HepG2 (cell line): ENCODE measurements at places on chromosomes 6 and 20.

GRCh38 chr6:49782293-49782692 is 4.8 kb downstream of the PGK2 start:
- no peak overlapping the region for H3K4me3 ChIP-seq
- DNase-seq, result no peak
- no peaks in the 10 kb centered on the region for H3K36me3 ChIP-seq
- no peaks in the 10 kb centered on the region for H3K27me3 ChIP-seq
- no peaks in the 10 kb centered on the region for H3K4me1 ChIP-seq
- no peak overlapping the region for H3K27ac ChIP-seq

DNA sequence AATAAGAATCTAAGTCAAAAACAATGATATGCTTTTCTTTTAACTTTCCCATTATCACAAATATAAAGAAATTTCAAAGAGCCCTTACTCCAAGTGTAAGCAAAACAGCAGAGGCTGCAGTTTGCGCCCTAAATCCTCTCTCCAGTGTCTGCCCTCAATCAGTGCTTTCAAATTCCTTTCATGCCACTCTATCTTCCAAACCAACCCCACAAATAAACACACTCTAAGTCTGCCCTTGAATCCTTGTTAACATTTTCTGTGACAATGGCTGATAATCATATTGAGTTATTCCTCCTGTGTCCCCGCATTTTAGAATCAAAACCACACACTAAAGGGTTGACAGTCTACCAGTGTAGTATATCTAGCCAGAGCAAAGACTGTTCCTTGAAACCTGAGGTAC is 317.9 kb upstream of the MARCKS start:
- H3K4me1 ChIP-seq, result no peaks in the 10 kb centered on the region
- H3K36me3 ChIP-seq, result no peaks in the 10 kb centered on the region
- no peak overlapping the region for H3K4me3 ChIP-seq
- no peak overlapping the region for H3K27ac ChIP-seq
- no peaks in the 10 kb centered on the region for H3K27me3 ChIP-seq
- no peak for DNase-seq

DNA sequence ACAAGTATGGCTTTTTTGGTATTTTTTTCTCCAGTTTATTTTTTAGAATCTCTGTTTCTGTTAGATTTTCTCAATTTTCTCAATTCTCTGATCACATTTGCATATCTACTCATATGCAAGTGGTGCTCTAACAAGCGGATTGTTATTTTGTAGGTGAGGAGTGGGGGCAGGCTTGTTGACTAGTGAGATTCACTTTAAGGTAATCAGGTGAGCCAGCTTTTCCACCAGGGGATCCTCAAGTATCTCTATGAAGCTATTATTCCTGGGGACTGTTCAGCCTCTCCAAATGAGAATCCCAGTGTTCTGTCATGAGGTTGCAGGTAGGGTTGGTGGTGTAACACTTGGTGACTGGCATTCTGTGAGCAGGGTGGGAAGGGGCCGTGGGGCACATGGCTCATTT is 274.3 kb upstream of the FERMT1 start:
- no peak for DNase-seq
- no peak overlapping the region for H3K4me3 ChIP-seq
- H3K36me3 ChIP-seq, result no peaks in the 10 kb centered on the region
- H3K27ac ChIP-seq, result no peak overlapping the region
- 0 out of 2 replicates have a peak, but pooled peaks cover 7% of the 10 kb centered on the region for H3K4me1 ChIP-seq

DNA sequence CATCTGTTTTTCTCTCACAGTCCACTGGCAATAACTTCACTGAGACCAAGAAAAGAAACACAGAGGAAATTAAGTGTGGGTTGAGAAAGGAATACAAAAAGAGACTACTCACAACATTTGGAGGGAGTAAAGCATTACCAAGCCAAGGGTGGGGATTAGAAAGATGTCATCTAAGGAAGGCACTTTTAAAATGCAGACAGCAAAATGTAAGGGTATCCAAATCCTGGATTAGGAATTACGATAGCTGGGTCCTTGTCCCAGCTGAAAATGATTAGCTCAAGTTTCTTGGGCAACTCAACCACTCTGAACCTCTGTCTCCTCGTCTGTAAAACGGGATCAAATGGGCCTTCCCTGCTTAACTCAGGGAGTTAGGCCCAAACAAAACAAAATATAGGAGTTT is 2.2 kb downstream of the LEMD2 start:
- DNase-seq, result no peak
- no peaks in the 10 kb centered on the region; the same call in 2 of the 3 replicates for H3K27me3 ChIP-seq
- peaks cover 9% of the 10 kb centered on the region for H3K36me3 ChIP-seq
- H3K27ac ChIP-seq, result no peak overlapping the region

DNA sequence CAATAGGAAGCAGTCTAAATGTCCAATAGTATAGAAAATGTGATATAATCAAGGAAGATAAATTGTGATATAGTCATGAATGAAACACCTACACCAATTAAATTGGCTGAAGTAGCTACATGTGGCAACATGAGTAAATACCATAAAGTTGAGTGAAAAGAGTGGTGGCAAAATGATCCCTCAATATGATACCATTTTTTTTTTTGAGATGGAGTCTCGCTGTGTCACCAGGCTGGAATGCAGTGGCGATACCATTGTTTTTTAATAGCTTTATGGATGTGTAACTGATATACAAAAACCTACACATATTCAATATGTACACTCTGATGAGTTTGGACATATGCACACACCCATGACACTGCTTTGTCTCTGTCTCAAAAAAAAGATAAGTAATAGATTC is 20.9 kb upstream of the ILRUN start:
- no peaks in the 10 kb centered on the region for H3K36me3 ChIP-seq
- no peak overlapping the region for H3K4me3 ChIP-seq
- H3K27ac ChIP-seq, result no peak overlapping the region
- DNase-seq, result no peak

DNA sequence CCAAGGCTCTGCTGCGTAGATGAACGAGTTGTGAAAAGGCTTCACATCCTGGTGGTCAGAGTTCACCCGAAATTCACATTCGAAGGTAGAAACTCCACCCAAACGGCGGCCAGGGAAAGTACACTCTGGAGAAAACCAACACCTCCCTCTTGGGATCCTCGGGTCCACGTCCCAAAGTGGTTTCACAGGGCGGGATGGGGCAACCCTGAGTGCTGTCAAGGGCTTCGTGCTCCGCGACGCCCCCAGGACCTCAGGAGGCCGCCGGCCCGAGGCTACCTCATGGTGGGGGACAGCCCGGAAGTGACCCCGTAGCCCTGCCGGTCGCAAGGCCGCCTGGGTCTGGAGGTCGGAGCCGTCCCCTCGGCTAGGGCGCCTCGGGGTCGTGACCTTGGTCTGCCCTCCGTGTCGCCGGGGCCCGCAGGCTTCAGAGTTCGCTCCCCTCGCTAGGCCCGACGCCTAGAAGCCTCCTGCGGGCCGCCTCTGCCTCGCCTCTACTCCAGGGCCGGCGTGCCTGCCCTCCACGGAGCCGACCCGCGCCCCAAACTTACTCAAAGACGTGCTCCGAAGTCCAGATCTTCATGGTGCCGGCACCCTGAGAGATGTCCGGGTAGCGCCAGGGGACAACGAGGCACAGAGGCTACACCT is at the start of gene PRELID3B:
Gene PRELID3B, minus strand, starts transcription at position 636 of the 645 bp plus-strand sequence. Its CDS starts 56 bp downstream, at position 580.
- peak within 1 kb of the TSS; percentile 46 for H3K27ac ChIP-seq
- H3K4me1 ChIP-seq, result peaks cover 18% of the 10 kb centered on the region
- peak within 1 kb of the TSS; percentile 61 for H3K4me3 ChIP-seq
- H3K27me3 ChIP-seq, result peaks cover 2% of the 10 kb centered on the region; the same call in 1 of the 2 replicates

DNA sequence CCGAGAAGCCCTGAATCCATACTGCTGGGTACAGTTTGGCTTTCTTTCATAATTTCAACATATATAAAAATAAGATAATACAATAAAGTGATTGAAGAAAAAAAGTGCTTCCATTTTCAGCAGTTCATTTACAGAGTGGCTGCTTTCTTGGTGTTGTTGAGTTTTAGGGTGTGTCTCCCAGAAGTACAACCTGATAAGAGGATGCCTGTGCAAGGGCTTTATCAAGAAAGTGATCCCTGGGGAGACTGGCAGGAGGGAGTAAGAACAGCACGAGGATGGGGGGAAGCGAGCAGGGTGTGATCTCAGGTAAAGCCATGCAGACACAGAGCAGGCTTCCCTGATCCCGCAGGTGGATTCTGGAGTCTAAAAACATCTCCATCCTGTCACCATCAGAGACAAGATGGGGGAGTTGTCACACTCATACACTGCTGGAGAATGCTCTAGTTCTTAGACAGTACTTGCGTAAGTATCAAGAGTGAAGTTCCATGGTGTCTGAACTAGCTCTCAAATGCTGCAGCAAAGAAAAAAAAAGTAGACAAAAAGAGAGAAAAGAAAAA is 395.9 kb downstream of the CDH26 start:
- H3K36me3 ChIP-seq, result no peaks in the 10 kb centered on the region
- H3K27ac ChIP-seq, result no peak overlapping the region
- DNase-seq, result no peak
- no peaks in the 10 kb centered on the region for H3K27me3 ChIP-seq
- no peak overlapping the region for H3K4me3 ChIP-seq

GRCh38 chr6:56043076-56043475 is 167.7 kb upstream of the BMP5 start:
- no peak overlapping the region for H3K4me3 ChIP-seq
- no peak overlapping the region for H3K27ac ChIP-seq
- H3K27me3 ChIP-seq, result no peaks in the 10 kb centered on the region

- no peak overlapping the region for H3K4me3 ChIP-seq
- no peaks in the 10 kb centered on the region for H3K36me3 ChIP-seq
- H3K27ac ChIP-seq, result no peak overlapping the region
- H3K4me1 ChIP-seq, result peaks cover 26% of the 10 kb centered on the region
- peaks cover 18% of the 10 kb centered on the region; the same call in 2 of the 3 replicates for H3K27me3 ChIP-seq
Observed at GRCh38 chr6:183668-184067, 108.6 kb upstream of the DUSP22 start.

- H3K27ac ChIP-seq, result no peak overlapping the region
- H3K4me1 ChIP-seq, result no peaks in the 10 kb centered on the region
- no peaks in the 10 kb centered on the region; the same call in 1 of the 2 replicates for H3K27me3 ChIP-seq
- no peak overlapping the region for H3K4me3 ChIP-seq
- no peak for DNase-seq
Observed at GRCh38 chr6:4351520-4352321, 216.3 kb upstream of the ECI2 start.

- no peaks in the 10 kb centered on the region for H3K36me3 ChIP-seq
- no peak overlapping the region for H3K4me3 ChIP-seq
- no peak overlapping the region for H3K27ac ChIP-seq
- no peaks in the 10 kb centered on the region for H3K27me3 ChIP-seq
Observed at GRCh38 chr6:55212156-55212555, 37.8 kb downstream of the HCRTR2 start.

GRCh38 chr6:157486572-157486971 is 105.6 kb downstream of the ZDHHC14 start:
- H3K36me3 ChIP-seq, result no peaks in the 10 kb centered on the region
- no peak overlapping the region for H3K4me3 ChIP-seq
- H3K27ac ChIP-seq, result no peak overlapping the region
- no peaks in the 10 kb centered on the region for H3K27me3 ChIP-seq
- no peak for DNase-seq
